Left ventricle myocardium inferior (tissue), 1 donor: ENCODE measurements at places on chromosomes 5 and 9.
A peak's percentile ranks its signal among the peaks of the same experiment; 100 is the strongest.

- no peak for DNase-seq
- H3K27ac ChIP-seq: no peak overlapping the region
- peaks cover 69% of the 10 kb centered on the region for H3K4me1 ChIP-seq
- H3K36me3 ChIP-seq: peaks cover under 1% of the 10 kb centered on the region
- no peak overlapping the region for H3K4me3 ChIP-seq
Measured at GRCh38 chr5:80207832-80208231, 48.0 kb downstream of the SERINC5 start.

GRCh38 chr5:37867654-37868053, 27.8 kb upstream of the GDNF start:
- H3K27me3 ChIP-seq: peaks cover 11% of the 10 kb centered on the region
- H3K4me1 ChIP-seq: no peaks in the 10 kb centered on the region
- no peaks in the 10 kb centered on the region for H3K36me3 ChIP-seq
- no peak overlapping the region for H3K27ac ChIP-seq

DNA sequence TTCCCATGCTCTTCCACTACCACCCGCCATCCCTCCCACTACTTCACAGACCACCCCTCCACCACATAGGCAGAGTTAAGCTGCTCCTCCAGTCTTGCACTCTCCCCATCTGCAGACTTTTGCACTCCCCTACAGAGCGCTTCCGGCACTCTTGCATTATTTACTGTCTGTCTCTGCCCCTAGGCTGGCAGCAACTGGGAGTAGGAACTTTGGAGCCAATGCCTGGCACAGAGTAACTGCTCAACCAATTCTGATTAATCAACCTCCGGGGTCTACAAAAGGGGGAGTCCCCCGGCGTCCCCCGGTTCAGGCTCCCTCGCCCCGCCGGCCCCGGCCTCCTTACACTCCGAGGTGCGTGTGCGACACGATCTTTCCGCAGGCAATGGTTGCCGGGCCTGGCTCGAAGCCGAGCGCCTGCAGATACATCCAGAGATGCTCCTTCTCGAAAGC, 498 bp downstream of the HAUS6 start:
- peaks cover 2% of the 10 kb centered on the region for H3K36me3 ChIP-seq
- H3K4me1 ChIP-seq: peaks cover 29% of the 10 kb centered on the region
- peak overlapping the region; percentile 82 for H3K4me3 ChIP-seq
- peak overlapping the region; percentile 94 for H3K27ac ChIP-seq

- no peaks in the 10 kb centered on the region for H3K36me3 ChIP-seq
- H3K4me1 ChIP-seq: no peaks in the 10 kb centered on the region
- DNase-seq: no peak
- H3K27me3 ChIP-seq: no peaks in the 10 kb centered on the region
- no peak overlapping the region for H3K27ac ChIP-seq
Measured at GRCh38 chr5:124185716-124186115, 560.7 kb downstream of the ZNF608 start.

DNA sequence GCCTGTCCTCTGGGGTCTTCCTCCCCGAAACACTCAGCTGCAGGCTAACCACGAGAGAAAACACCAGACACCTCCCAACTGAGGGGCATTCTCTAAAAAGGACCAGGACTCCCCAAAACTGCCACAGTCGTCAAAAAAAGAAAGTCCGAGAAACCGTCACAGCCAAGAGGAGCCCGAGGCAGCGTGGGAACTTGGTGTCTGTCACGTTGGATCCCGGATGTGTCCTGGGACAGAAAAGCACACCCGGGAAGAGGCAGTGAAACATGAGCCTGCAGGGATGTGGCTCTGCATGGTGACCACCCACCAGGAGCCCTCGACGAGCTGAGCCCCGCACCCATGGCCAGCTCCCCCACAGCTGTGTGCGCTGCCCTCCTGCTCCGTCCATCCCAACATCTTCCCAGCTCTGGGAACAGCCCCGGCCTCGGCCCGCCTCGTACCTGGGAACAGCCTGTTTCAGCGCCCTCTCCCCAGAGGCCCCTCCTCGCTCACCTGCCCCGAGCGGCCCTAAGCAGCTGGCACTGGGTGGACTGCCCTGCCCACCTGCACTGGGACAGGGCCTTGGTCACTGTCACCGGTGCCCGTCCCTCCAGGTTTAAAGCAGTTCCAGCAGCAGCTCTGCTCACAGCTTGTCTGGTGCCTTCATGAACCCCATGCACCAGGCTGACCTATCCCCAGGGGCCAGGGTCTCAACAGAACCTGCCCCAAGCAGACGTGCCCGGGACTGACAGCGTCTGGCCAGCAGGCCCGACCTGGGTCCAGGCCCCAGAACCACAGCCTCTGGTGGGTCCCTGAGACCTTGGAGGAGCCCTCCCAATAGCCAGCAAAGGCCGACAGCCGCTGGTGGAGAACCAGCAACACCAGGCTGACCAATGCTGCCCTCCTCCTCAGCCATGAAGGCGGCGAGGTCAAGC, 10.9 kb downstream of the SLC12A7 start:
- peaks cover 13% of the 10 kb centered on the region for H3K36me3 ChIP-seq
- peak overlapping the region; percentile 98 for H3K27ac ChIP-seq
- peak overlapping the region; percentile 58 for H3K4me3 ChIP-seq
- DNase-seq: no peak

- H3K27ac ChIP-seq: no peak overlapping the region
- no peaks in the 10 kb centered on the region for H3K27me3 ChIP-seq
- H3K4me3 ChIP-seq: no peak overlapping the region
Measured at GRCh38 chr5:158198636-158199035, 339.7 kb upstream of the CLINT1 start.

DNA sequence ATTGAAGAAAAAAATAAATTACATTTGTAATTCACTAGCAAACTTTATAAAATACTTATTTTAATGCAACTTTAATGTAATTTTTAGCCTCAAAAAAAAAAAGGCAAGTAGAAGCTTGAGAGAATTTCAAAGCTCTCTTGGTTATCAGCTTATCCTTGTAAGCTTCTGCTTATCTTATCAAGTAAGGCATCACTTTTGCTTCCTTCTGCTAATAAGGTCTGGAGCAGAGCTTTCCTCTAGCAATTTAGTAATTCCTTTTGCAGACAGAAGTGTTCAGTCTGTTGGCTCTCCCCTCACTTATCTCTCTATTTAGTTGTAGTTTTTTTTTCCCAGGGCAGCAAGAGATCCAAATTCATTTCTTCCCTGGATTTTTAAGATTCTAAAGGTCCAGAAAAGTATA, 525.0 kb downstream of the ISL1 start:
- H3K4me1 ChIP-seq: no peaks in the 10 kb centered on the region
- no peaks in the 10 kb centered on the region for H3K36me3 ChIP-seq
- H3K4me3 ChIP-seq: no peak overlapping the region
- H3K27ac ChIP-seq: no peak overlapping the region
- DNase-seq: no peak

- H3K4me1 ChIP-seq: peaks cover 27% of the 10 kb centered on the region
- no peak overlapping the region for H3K27ac ChIP-seq
- peaks cover 24% of the 10 kb centered on the region for H3K36me3 ChIP-seq
- no peak overlapping the region for H3K4me3 ChIP-seq
- H3K27me3 ChIP-seq: no peaks in the 10 kb centered on the region
Measured at GRCh38 chr9:136888454-136888853, 2.1 kb downstream of the TRAF2 start.
